Activated T-cell treated with anti-CD3 and anti-CD28 coated beads, Interleukin-2, amount 50 U/mL, for 48 hours (primary cell): ENCODE measurements at places on chromosomes 3 and 15.

DNA sequence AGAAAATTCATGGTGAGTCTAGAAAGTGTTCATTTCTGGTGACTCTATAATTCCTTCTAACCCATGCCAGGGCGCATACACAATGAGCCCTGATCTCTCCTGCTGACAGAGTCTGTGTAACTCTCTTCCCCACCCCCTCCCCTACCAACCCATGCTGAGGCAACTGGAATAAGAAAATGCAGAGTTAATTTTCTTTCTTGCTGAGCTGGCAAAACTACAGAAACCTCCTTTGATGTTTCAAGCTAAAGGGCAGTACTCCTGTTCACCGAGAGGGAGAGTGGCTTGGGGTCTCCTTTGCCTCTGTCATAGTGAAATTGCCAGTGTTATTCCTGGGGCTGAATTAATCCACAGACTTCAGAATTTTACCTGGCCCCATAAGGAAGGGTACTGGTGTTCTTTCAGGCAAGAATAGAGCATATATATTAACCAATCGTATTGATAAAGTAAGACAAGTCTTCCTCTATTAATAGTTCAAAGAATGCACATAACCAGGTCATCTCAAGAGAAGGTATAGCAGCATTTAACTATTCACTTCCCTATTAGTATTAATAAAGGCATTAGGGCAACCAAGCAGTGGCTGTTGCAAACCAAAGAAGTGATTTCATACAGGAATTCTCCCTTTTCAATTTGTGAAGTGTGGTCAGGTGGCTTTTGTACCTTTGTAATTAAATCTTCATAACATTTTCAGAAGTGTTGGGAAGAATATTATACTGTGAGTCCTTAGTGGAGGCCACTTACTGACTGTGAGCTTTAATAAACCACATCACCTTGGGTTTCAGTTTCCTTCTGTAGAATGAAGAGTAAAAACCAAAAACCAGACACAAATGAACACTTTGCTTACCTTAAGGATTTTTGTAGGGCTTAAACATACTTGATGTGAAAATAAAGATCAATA lies 4.1 kb downstream of the GAP43 start:
- no peak for DNase-seq

DNA sequence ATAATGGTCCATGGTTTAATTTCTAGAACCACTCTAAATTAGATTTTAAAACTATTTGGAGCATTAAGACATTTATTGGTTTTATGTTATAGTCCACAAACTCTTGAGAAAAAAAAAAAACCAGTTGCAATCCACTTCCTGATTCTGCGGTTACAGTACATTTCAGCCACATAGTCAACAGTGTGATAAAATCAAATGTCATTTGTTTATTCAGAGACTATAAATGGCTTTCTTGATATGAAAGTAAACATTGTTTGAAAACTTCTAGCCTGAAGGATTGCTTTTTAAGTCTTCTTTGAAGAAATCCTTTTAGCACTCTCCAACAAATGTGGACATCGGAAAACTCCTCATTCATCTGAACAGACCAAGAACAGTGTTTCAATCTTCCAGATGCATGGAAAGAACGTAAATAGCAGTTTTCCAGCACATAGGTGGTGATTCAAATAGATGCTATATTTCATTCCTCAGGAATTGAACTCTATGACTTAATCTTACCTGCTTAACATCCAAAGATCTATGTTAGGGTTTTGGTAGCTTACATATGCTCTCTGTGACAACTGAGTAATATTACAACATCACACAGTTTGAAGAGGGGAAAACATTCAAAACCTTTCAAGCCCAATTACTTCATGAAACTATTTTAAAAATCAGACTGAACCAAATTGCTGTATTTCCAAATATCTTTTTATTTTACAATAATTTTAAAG lies 87.8 kb upstream of the UBE2E2 start:
- no peak for DNase-seq

DNA sequence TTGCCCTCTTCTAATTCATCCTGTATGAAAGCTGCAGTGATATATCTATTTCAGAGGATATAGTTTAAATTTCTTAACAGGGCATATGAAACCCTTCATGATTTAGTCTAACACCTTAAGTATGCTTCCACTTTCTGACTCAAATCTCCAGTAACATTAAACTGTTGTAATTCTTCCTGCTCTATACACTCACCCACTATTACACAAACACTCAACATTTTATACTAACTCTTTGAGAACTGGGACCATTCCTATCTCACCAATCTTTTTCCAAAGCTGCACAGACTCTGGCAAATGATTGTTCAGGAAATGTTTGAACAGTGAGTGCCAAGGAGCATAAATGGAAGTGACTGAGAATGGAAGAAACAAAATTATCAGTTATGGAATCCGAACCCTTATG lies 560.4 kb upstream of the DPPA4 start:
- no peak for DNase-seq

DNA sequence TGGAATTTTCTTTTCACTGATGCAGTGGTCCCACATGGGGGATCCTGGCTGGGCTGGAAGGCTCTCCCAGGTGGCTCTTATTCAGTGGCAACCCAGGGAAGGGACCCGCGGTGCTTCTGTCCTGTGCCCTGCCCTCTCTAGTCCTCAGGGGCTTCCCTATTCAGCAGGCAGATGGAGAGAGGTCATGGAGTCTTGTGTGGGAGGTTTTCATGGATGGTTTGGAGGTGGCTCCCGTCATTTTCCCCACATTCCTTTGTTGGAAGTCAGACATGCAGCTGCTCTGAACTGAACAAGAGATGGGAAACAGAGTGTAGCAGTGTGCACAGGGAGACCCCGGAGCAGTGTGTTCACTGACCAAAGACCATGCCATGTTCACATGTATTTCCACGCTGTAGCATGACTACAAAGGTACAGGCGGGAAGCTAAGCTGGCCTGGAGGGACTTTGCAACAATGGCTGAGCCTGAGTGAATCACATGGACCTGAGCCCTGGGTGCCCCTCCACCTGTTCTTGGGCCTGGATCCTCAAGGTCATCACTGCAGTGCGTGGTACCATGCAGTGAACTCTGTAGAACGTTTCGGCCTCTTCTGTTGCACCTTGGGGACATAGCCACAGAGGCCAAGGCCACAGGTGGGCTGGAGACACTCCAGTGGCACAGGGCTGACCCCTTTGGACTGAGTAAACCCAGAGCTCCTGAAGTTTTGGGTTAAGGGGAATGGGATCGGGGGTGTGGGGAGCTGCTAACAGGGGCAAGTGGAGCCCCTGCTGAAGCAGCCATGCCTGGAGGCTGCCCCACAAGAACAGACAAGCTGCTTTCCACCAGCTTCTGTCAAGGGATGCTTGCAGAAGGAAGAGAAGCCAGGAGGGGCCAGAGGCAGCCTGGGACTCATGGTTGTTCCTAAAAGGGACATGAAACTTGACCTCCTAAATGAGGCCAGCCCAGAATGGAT lies 123.0 kb downstream of the ASB7 start:
- DNase-seq = no peak

- no peak for DNase-seq
Measured at GRCh38 chr3:173403376-173403775, 5.8 kb downstream of the NLGN1 start.
